ENCODE measurements at places on chromosomes 5 and 9. TPM values are rescaled to one million over a fixed set of nuclear protein-coding genes. Genes with fewer than 3 reads are reported as not detected.
A peak's percentile ranks its signal among the peaks of the same experiment; 100 is the strongest.

GRCh38 chr5:82784521-82784920 lies 292.7 kb downstream of the TMEM167A start:
- no peak for DNase-seq

DNA sequence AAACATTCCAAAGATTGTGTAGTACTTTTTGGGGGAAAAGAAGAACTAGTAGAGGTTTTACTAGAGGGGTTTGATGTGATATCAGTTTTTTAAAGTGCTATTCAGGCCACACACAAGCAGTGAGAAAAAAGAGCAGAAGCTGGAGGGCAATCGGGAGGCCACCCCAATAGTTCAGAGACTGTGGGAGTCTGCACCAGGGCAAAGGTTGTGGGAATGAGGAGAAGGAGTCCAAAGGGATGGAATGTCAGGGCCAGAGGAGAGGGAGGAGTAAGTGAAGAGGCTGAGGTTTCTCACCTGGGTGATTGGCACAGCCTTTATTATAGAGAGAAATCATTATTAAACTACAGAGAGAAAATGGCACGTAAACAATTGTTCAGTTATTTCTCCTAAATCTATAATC lies 134.9 kb upstream of the RAD23B start:
- DNase-seq = no peak

DNA sequence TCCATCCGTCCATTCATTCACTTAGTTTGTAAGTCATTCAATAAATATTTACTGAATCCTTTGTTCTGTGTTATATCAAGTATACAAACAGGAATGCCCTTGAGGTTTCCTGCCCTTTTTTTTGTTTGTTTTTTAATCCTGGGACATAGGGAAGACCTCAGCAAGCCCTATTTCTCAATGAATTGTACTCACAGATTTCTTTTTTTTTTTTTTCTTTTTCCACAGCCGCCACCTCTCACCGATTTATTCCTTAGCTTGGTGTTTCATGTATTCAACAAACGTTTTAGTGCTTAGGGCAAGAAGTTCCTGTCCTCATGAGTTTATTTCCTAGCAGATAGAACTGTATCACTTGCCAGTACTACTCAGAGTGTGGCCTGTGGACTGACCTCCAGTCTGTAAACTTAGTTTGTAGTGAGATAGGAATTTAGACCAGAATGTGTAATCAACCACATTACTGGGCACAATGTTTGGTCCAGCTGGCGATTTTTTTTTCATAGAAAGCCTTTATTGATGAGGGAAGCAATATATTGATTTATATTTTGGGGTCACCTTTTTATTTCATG lies 35.4 kb upstream of the C5orf47 start:
- peak; percentile 87 for DNase-seq

DNA sequence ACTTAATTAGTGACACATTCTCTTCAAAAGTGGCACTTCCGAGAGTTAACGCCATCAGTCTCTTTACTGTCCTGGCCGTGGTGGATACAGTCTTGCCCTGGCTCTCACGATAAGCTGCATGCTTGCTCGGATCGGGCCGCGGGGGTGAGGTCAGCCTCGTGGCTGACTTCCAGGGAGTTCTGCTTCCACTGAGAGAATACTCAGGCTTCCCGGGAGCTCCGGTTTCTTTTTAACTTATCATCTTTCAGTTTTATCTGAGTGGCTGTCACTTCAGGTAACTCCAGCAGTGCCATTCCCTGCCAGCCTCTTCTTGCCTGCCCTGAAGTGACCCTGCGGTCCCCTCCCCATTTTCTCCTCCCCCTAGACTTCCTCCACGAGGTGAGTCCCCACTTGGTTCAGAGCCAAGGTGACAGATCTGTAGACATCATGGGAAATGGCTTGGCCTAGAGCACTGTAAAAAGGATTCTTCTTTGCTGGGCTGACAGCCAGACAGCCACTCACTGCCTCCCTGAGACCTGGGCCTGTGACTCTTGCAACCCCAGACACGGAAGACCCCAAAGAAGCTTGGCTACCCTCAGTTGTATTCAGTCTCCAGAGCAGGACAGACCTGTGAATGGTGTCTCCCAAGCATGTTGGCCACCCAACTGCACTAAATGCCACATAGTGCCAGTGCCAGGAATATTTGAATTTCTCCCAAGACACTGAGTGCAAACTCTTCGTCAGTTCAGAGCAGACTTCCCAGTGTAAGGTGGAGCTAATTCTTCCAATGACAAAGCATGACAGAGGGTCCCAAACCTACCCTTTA lies 95.1 kb downstream of the DAPK1 start:
- DNase-seq = peak; percentile 69

GRCh38 chr9:87387351-87388011 lies 110.2 kb upstream of the DAPK1 start:
- no peak for DNase-seq

GRCh38 chr5:69489246-69489645 lies 3.3 kb upstream of the OCLN start:
- no peak for DNase-seq

- peak; percentile 12 for DNase-seq
Observed at GRCh38 chr9:125829743-125830142, 82.6 kb downstream of the PBX3 start.

DNA sequence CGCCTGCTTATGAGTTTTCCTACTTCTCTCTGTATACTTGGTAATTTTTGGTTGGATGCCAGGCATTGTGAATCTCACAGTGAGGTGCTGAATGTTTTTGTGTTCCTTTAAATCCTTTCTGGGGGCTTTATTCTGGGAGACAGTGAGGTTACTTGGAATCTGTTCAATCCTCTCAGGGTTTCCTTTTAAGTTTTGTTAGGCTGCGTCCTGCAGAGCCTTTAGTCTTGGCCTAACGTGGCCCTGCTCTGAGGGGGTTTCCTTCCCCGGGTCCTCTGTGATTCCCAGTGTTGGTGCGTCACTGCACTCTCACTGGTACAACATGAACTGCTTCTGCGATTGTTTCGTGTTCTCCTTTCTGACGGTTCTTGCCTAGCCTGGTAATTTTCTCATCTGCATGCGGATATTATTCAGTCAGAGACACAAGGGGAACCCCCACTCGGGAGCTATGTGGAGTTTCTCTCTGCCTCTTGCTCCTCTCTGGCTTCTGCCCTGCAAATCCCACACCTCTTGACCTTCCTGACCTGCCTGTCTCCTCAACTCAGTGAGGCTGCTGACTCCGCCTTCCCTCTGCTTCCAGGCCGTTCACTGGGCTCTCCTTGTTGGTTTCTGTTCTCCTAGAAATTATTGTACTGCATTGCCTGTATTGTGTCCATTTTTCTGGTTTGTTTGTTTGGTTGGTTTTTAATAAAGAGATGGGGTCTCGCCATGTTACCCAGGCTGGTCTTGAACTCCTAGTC lies 128.1 kb downstream of the DAB2IP start:
- DNase-seq = no peak

DNA sequence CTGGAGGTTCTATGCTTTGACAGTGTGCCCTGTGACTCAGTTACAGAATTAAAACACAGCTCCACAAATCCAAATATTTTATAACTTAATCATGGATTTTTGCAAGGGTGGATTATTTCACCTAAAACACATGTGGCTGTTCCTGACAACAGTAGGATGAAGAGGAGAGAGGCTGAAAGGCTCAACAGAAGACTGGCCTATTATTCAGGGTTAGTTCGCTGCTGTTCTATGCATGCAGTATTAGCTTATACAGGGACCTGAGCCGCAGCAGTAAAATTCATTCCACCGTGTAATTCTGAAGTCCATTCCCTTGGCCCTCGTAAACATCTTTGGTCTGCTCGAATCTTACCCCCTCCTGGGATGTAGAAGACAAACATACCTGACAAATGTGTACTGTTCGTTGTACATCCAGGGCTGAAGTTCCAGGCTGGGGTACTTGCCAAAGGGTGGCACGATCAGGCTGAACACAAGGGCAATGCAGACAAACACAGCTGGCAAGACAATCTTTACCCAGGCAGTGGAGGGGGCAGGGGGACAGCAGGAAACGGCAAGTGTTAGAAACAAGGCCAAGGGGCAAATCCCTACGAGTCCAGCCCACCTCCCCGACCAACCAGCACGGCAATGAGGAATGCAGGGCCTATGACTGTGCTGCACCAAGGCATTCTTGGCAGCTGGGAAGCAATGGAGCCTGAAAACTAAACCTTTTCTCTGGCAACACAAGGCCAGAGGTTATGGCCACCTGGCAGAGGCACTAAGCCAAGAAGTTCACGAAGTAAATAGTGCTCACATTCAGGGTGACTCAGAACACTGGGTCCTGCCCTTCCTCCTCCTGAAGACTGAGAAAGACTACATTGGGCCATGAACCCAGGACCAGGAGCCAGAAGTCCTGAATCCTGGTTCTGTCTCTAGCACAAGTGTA lies 46.8 kb downstream of the NIPSNAP3B start:
- DNase-seq = peak; percentile 59

DNA sequence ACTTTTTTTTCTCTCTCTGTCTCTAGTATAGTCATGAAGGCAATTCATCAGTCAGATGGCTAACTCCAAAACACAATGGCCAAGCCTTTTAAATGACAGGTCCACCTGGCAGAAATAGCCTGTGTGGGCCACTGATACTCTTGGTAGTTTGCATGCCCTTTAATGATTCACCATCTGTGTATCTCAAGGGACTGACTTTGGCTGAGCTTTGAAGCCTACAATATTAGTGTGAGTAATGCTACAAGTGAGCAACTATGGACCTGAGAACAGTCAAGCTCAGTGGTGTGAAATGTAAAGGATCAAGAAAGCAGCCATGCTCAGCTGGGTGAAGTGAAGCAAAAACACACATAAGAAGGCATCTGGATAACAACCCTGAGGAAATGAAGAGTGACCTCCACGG lies 506.9 kb downstream of the TLE1 start:
- DNase-seq = peak; percentile 77

DNA sequence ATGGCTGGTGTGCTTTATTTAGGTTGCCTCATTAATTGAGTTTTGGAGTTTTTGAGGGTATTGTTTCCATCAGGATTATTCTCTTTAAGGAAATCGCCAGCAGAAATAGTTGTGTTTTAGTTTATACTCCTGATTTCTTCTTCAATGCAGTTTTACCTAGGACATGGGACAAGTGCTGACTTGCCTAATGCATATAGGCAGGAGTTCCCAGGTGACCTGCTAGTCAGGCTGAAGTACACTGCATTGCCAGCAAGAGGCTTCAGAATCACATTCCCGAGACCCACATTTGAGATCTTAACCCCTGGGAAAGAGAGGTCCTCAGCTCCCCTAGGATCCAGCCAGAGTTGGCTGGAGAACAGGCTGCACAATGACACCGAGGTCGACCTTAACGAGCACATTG lies 1.5 kb upstream of the OR1N2 start:
- no peak for DNase-seq

Gene PTRH1
- total RNA-seq = 5.4 TPM

Gene CDKN2B
- 5.6 TPM for total RNA-seq

Gene TAF1L
- total RNA-seq = not detected

Measured in IMR-90 (cell line).